ENCODE measurements at places on chromosomes 5 and 9. TPM values are rescaled to one million over a fixed set of nuclear protein-coding genes. Genes with fewer than 3 reads are reported as not detected.

PTPA gene
- 197 TPM for total RNA-seq

FAM78A gene
- 1.3 TPM for total RNA-seq

PCDHB3 gene
- total RNA-seq = 0.17 TPM

TMEM167A gene
- 64.2 TPM for total RNA-seq

MSX2 gene
- not detected for total RNA-seq

CCL27 gene
- total RNA-seq = 0.44 TPM

TIFAB gene
- total RNA-seq = not detected

DNA sequence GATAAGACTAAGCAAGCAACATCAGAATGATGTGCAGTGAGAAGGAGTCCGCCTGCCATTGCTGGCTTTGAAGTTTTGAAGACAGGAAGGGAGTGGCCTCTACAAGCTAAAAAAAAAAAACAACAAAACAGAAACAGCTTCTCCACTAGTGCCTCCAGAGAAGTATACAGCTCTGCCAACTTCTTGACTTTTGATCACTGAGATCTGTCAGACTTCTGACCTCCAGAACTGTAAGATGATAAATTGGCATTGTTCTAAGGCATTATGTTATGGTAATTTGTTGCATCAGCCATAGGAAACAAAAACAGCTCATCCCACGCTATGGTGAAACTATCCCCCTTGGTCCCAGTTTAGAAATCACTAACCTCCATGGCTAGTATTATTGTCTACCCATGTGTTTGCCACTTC is 131.0 kb upstream of the VCAN start:
- no peak overlapping the region for H3K27ac ChIP-seq
- no peaks in the 10 kb centered on the region for H3K4me1 ChIP-seq
- H3K36me3 ChIP-seq = no peaks in the 10 kb centered on the region
- H3K4me3 ChIP-seq = no peak overlapping the region

GRCh38 chr9:35110327-35110761 is 5.3 kb downstream of the ATOSB start:
- H3K27ac ChIP-seq = no peak overlapping the region
- no peak for DNase-seq
- no peaks in the 10 kb centered on the region for H3K27me3 ChIP-seq
- H3K4me1 ChIP-seq = peaks cover 33% of the 10 kb centered on the region
- H3K36me3 ChIP-seq = no peaks in the 10 kb centered on the region

GRCh38 chr5:9544502-9545135 is 1.3 kb downstream of the SEMA5A start:
- peaks cover 22% of the 10 kb centered on the region for H3K4me1 ChIP-seq
- peak; percentile 75 for DNase-seq
- H3K4me3 ChIP-seq = peak overlapping the region; percentile 80
- H3K27me3 ChIP-seq = no peaks in the 10 kb centered on the region

GRCh38 chr9:16401701-16402100 is 468.8 kb downstream of the BNC2 start:
- DNase-seq = no peak
- H3K4me1 ChIP-seq = peaks cover 10% of the 10 kb centered on the region
- no peaks in the 10 kb centered on the region for H3K27me3 ChIP-seq
- H3K36me3 ChIP-seq = no peaks in the 10 kb centered on the region
- no peak overlapping the region for H3K27ac ChIP-seq
- H3K4me3 ChIP-seq = no peak overlapping the region

DNA sequence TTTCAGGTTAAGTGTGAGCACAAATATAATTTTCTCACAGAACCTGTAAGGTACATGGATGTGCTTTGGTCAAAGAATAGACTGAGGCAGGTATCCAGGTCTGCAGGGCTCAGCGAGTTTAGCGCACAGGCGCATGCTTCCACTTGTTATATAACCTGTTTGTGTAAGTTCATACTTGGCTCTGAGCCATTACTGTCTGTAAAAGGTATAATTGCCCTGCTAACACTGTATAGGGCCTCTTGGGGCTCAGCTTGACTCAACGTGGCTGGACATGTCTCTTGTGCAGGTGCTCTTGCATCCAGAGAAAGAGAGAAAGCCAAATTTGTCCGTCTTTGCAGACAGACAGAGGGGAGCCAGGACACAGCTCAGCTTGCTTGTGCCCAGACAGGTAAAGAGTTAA is 759.6 kb downstream of the MTRR start:
- H3K36me3 ChIP-seq = no peaks in the 10 kb centered on the region
- peaks cover 18% of the 10 kb centered on the region for H3K27me3 ChIP-seq
- H3K4me1 ChIP-seq = no peaks in the 10 kb centered on the region
- no peak for DNase-seq
- no peak overlapping the region for H3K4me3 ChIP-seq

DNA sequence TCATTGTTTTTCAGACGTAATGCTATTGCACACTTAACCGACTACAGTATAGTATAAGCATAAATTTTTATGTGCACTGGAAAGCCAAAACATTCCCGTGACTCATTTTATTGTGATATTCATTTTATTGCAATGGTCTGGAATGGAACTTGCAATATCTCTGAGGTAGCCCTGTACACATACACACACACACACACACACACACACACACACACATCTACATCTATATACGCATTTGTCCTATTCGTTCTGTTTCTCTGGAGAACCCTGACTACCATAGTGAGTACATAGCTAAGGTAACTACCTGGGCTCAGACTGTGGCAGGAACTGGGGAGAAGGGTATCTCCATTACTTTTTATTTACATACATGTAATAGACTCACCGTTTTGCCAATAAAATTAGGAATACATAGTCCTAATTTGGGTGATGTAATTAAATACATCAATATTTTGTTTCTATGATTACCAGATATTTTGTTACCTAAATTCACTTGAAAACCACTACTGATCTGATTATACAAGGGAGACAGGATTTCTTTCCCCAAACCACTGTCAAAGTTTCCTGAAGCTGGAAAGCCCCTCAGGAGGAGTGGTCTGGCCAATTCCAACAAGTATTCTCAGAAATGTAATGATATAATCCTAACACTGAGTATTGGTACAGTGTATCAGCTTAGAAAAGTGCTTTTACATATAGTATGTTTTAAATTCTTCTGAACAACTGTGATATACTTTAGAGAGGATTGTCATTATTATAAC is 74.0 kb upstream of the PLPP1 start:
- no peaks in the 10 kb centered on the region for H3K36me3 ChIP-seq
- H3K4me1 ChIP-seq = peaks cover 20% of the 10 kb centered on the region
- H3K27ac ChIP-seq = no peak overlapping the region
- no peak for DNase-seq
- H3K27me3 ChIP-seq = no peaks in the 10 kb centered on the region

DNA sequence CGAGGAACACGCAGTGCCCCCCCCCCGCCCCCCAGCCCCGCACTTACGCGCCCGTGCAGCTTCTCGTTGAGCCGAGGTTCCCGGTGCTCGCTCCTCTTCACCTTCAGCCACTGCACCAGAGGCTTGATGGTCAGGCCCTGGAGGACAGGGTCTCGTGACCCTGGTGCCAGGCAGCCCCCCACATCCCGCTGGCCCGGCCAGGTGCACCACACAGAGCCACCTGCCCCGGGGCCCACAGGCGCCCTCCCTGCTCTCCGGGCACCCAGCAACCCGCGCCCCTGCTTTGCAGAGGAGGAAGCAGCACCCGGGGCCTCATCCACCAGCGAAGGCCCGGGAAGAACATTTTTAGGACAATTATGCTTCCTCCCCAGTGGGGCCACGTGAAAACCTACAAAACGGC is 39.0 kb downstream of the EXOC3 start:
- no peaks in the 10 kb centered on the region for H3K27me3 ChIP-seq
- no peak overlapping the region for H3K27ac ChIP-seq
- H3K4me3 ChIP-seq = no peak overlapping the region
- peaks cover 17% of the 10 kb centered on the region for H3K4me1 ChIP-seq
- no peak for DNase-seq

- no peaks in the 10 kb centered on the region for H3K27me3 ChIP-seq
- no peak overlapping the region for H3K27ac ChIP-seq
- DNase-seq = no peak
- no peaks in the 10 kb centered on the region for H3K36me3 ChIP-seq
- no peaks in the 10 kb centered on the region for H3K4me1 ChIP-seq
Observed at GRCh38 chr9:107905308-107906020, 415.9 kb upstream of the KLF4 start.

- peak overlapping the region; percentile 99 for H3K27ac ChIP-seq
- peaks cover 59% of the 10 kb centered on the region for H3K4me1 ChIP-seq
- no peaks in the 10 kb centered on the region for H3K27me3 ChIP-seq
Observed at GRCh38 chr5:149938279-149938678, 6.3 kb downstream of the PDE6A start.

DNA sequence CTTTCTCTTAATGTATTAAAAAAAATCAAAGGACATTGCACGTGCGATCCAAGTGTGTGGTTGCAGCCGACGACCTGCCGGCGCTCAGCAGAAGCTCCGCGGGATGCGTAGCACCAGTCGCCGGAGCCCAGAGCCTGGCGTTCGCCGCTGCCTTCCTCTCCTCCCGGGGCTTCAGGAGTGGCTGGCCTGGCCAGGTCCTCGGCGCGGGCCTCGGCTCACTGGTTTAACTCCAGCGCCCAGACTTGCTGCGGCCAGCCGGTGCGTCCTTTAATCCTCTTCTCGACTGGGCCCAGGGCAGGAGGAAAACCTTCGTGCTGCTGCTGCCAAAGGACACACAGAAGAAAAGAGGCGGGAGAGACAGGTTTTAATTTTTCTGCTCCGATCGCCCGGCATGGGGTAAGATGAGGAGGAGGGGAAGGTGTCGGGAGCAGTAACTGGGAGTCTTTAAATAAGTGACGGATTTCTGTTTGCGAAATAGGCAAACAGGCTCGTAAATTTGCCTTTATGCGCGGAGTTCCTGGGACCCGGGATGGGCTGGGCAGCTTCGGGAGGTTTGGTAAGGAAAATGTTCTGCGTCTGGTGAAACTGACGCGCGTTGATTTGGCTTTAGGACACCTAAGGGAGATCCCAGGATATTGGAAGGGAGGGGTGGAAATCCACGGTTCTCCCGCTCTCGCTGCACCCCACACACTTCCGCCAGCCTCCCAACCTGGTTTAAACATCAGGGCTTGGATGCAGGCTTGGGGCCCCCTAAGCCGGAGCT is 2.3 kb downstream of the HAND1 start:
- H3K27ac ChIP-seq = no peak overlapping the region
- DNase-seq = no peak
- no peaks in the 10 kb centered on the region for H3K4me1 ChIP-seq
- H3K4me3 ChIP-seq = no peak overlapping the region
- H3K27me3 ChIP-seq = peaks cover 35% of the 10 kb centered on the region
- H3K36me3 ChIP-seq = no peaks in the 10 kb centered on the region

DNA sequence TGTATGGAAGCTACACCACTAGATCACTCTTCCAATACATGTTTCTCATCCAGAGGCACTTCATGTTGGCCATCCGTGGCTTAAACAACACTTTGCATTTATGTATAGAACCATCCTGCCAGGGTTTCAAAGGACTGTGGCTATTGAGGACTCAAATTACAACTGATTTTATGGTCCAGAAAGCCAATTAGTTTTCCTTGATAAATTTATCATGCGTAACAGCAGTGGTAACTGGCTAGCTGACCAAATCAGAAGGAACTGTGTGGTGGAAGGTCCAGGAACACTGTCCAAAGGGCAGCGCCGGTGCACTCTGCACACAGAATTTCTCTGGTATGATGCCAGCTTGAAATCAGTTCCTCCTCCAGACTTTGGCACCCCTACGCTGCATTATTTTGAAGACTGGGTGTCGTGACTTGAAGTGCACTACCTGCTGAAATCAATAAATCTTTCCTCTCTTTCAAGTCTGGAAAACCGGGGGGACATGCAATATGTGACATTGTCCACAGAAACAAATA is 69.3 kb upstream of the TMEM252 start:
- no peak overlapping the region for H3K27ac ChIP-seq
- peaks cover 82% of the 10 kb centered on the region for H3K27me3 ChIP-seq
- no peaks in the 10 kb centered on the region for H3K36me3 ChIP-seq
- DNase-seq = no peak
- H3K4me1 ChIP-seq = no peaks in the 10 kb centered on the region

GRCh38 chr5:119131530-119132304 is 60.8 kb downstream of the DMXL1 start:
- H3K27ac ChIP-seq = no peak overlapping the region
- no peak for DNase-seq
- H3K27me3 ChIP-seq = no peaks in the 10 kb centered on the region

- H3K4me1 ChIP-seq = no peaks in the 10 kb centered on the region
- no peak overlapping the region for H3K4me3 ChIP-seq
- no peaks in the 10 kb centered on the region for H3K36me3 ChIP-seq
Observed at GRCh38 chr5:178331491-178331996, 98.9 kb upstream of the PHYKPL start.

DNA sequence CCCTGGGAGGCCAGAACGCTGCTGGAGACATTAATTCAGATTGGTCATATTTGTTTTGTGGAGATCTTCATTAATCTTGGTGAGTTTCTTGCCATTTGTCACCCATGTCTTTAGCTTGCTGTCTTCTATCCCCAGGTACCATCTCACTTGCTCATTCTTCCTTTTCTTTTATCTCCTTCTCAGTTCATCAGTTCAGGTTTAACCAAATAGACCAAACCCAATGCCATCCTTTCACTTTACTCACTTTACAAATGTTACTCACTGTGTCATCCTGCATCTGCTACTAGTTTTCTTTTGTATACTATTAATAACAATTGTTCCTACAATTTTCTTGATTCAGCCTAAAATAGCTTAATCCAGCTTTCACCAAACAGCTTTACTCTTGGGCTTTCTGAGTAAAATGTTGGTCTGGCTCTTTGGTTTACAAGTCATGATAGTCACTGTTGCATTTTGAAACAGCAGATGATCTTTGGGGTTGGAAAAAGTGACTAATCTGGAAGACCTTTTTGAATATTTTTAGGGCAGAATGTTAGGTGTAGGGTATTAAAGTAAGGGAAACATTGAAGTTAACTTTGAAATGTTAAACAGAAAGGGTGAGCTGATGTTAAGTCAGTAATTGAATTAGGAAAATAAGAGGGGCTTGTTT is 246.9 kb downstream of the ZSWIM6 start:
- no peaks in the 10 kb centered on the region for H3K4me1 ChIP-seq
- DNase-seq = no peak
- H3K4me3 ChIP-seq = no peak overlapping the region
- no peaks in the 10 kb centered on the region for H3K36me3 ChIP-seq
- H3K27ac ChIP-seq = no peak overlapping the region
- H3K27me3 ChIP-seq = peaks cover 9% of the 10 kb centered on the region

GRCh38 chr5:149325166-149325735 is 20.0 kb upstream of the GRPEL2 start:
- H3K36me3 ChIP-seq = no peaks in the 10 kb centered on the region
- H3K27me3 ChIP-seq = no peaks in the 10 kb centered on the region
- no peak for DNase-seq
- H3K4me3 ChIP-seq = no peak overlapping the region

DNA sequence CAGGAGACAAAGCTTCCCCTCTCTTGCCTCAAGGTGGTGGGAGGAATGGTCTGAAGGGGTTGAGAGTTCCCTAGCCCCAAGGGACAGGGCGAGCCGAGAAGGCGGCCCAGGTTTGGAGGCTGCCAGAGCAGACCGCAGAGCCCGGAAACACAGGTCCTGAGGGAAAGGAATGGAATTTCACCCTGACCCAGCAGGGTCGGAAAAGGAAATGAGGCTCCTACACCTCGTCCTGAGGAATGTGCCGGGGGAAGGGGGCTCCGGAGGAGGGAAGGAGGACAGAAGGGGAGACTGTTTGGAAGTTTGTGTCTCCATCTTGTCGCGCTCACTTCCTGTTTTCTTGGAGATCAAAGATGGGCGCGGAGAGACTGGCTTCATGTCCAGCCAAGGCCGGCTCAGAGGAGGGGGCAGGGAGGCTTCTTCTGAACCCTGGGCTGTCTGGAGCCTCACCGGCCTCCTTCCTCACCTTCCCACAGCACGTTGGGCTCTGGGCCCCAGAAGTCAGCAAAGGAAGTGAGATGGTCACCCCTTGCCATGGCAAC is 9.6 kb downstream of the ENG start:
- H3K4me1 ChIP-seq = 0 out of 2 replicates have a peak, but pooled peaks cover under 1% of the 10 kb centered on the region
- no peak for DNase-seq
- peaks cover 5% of the 10 kb centered on the region for H3K36me3 ChIP-seq
- no peak overlapping the region for H3K27ac ChIP-seq
- no peaks in the 10 kb centered on the region for H3K27me3 ChIP-seq
